ENCODE measurements at places on chromosomes 1 and 21.

- DNase-seq: no peak
Measured at GRCh38 chr1:204641936-204642335, 43.6 kb downstream of the LRRN2 start.

DNA sequence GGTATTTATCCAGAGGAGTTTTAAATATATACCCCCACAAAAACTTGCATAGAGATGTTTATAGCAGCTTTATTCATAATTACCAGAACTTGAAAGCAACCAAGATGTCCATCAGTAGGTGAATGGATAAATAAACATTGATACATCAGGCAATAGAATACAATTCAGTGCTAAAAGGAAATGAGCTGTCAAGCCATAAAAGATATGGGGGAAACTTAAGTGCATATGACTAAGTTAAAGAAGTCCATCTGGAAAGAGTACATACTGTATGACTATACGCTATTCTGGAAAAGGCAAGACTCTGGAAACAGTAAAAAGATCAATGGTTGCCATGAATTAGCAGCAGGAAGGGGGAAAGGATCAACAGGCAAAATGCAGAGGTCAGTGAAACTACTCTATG is 366.7 kb downstream of the HHIPL2 start:
- no peak for DNase-seq

GRCh38 chr1:66132324-66132723 is 339.6 kb downstream of the PDE4B start:
- no peak for DNase-seq

GRCh38 chr1:237983496-237983895 is 92.8 kb upstream of the ZP4 start:
- DNase-seq: no peak

GRCh38 chr1:154206196-154206595 is at the start of gene CFAP141:
Gene CFAP141 (minus strand): TSS chr1:154206333. CDS start chr1:154206307, 26 bp downstream.
- DNase-seq: no peak
